ENCODE measurements at places on chromosomes 5 and 9. TPM values are rescaled to one million over a fixed set of nuclear protein-coding genes. Genes with fewer than 3 reads are reported as not detected.

The CDH9 gene
- total RNA-seq: not detected

The NKD2 gene
- 18.5 TPM for total RNA-seq

The RNF208 gene
- total RNA-seq: 2.6 TPM

The LCN15 gene
- total RNA-seq: not detected

The SCGB3A2 gene
- total RNA-seq: not detected

The TNIP1 gene
- 134 TPM for total RNA-seq

The COMMD10 gene
- total RNA-seq: 38.3 TPM

The RNF224 gene
- total RNA-seq: 0.20 TPM

The COL5A1 gene
- 65.4 TPM for total RNA-seq

The IFNA6 gene
- not detected for total RNA-seq

The SPEF2 gene
- 2.3 TPM for total RNA-seq

The IFNA13 gene
- not detected for total RNA-seq

The SCGB3A1 gene
- not detected for total RNA-seq

The TICAM2 gene
- total RNA-seq: 1.1 TPM

The TEX48 gene
- not detected for total RNA-seq

The RARS1 gene
- 89.5 TPM for total RNA-seq

The EQTN gene
- total RNA-seq: not detected

The CFAP77 gene
- 0.24 TPM for total RNA-seq

The PCDHB9 gene
- 0.08 TPM for total RNA-seq

The LHX6 gene
- 0.61 TPM for total RNA-seq

The IL4 gene
- total RNA-seq: not detected

The PCDHGB5 gene
- 2.2 TPM for total RNA-seq

The IL33 gene
- total RNA-seq: 0.87 TPM

The PCDHA12 gene
- 2.8 TPM for total RNA-seq

The CDC20B gene
- 0.07 TPM for total RNA-seq

The PCDHGA10 gene
- total RNA-seq: not detected

The PCDHA4 gene
- total RNA-seq: 1.5 TPM

Measured in A549 treated with CORT108297 at 1 μM for 4 hours (cell line).